Stimulated activated CD8-positive, alpha-beta memory T cell treated with anti-CD3 and anti-CD28 coated beads, Interleukin-4, amount 100 ng/mL, for 1 hour (primary cell): ENCODE measurements at places on chromosomes 2 and 18.

- peak; percentile 11 for DNase-seq
Measured at GRCh38 chr18:13813271-13813849, 10.6 kb upstream of the MC5R start.

DNA sequence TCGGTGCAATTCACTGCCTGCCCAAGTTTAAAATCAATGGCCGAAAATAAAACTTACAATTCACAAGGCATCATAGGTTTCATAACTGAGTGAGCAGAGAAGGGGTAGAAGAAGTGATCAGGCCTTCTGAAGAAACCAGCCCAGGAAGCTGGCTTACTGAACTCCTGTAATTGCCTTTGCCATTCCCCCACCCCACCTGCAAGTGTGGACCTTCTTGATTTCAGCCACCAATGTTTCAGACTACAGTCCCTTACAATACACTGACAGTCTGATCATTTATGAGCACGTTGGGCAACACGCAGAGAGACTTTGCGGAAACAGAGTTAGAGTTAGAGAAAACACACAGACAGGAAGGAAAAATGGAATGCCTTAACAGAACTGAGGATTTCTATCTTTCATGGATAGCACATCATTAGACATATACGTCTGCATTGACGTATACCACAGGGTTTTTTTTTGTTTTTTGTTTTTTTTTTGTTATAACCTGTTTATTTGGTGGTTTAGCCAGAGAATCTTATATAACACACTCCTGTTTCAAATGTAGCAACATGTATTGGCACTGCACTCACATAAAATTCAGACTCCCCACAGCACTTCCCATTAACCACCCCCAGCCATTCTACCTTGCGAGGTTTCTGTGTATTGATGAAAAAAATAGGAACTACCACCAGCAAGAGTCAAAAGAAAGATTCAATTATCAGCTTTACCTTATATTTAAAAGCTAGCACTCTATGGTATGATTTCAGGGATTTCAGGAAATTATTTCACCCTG lies 126.4 kb downstream of the CACNB4 start:
- DNase-seq, result no peak

DNA sequence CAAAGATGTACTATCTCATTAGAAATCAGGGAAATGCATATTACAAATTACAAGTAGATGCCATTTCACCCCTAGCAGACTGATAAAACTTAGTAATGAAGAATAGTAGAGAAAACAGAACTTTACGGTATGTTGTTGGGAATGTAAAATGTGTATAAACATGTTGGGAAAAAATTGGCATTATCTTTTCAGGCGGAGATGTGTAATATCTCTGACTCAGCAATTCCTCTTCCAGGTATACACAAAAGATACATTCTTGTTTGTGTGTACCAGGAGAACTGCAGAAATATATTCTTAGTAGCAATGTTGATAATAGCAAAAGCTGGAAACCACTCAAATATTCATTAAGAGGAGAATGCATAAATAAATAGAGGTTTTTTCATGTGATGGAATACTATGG lies 204.5 kb downstream of the LPIN1 start:
- no peak for DNase-seq

DNA sequence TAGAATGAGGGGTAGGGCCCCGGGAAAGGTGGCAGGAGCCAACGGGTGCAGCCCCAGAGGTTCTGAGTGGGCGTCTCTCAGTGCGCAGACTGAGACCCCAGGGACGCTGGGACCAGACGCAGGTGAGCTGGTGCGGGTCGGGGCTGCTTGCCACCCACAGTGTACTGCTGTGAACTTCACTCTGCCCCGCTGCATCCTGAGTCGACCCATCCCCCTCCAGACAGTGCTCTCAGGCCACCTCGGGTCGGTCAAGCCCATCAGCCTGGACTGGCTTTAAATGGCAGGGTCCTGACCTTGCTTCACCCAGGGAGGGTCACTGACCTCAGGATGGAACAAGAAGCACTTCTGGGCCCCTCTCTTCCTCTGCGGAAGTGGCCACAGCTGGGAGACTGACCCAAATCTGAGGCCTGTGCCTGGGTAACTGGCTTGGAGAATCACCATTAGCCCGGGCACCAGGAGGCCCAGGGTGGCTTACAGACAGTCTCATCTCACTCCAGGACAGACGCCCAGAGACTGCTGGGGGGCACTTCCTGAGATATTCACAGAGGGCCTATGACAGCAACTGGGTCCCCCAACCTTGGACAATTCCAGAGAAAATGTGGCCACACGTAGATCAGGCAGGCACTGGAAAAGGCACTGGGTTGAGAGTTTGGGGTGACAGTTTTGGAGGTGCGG lies 23.7 kb upstream of the BOK start:
- DNase-seq, result no peak

- no peak for DNase-seq
Measured at GRCh38 chr2:185967335-185967734, 228.7 kb downstream of the FSIP2 start.

- DNase-seq, result no peak
Measured at GRCh38 chr18:9013926-9014373, 88.5 kb upstream of the NDUFV2 start.

DNA sequence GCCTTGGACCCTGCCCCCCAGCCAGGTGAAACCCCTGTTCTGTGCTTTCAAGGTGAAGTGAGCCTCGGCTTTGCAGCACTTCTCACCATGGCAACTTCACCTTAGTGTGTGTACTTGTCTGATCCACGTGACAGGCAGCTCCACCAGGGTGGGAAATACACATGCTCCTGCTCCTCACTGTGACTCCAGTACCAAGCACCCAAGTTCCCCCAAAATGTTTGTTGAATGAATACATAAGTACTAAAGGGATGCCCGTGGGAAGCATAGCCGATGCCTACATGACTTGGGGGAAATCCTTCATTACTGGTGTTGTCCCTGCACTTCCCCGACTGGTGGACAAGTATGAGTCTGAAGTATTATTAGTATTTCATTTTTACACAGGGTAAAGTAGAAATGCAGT lies 41.8 kb upstream of the GBX2 start:
- no peak for DNase-seq

DNA sequence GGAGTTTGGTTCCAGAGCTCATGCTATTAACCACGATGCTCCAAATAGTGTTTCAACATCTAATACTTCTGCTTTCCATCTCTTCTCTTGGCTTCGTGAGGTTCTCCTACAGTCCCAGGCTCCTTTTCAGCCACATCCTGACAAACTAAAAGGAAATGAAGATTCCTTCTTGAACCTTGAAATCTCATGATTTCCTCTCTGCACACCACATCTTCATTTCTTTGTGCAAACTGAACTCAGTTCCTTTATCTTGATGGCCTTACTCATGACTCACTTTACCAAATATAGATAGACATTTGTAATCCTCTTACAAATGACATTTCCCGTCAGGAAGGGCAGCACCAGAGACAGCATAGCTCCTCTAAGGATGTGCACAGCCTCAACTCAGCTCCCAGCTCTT lies 50.0 kb upstream of the ITGA4 start:
- no peak for DNase-seq

- DNase-seq, result no peak
Measured at GRCh38 chr2:13230221-13230620, 513.5 kb downstream of the TRIB2 start.

GRCh38 chr2:41326851-41327250 lies 721.0 kb upstream of the PKDCC start:
- DNase-seq, result no peak

- DNase-seq, result no peak
Measured at GRCh38 chr2:226777611-226778010, 22.0 kb downstream of the IRS1 start.

GRCh38 chr2:74573747-74574562 lies 19.4 kb downstream of the DOK1 start:
- DNase-seq, result no peak

GRCh38 chr2:240851078-240851991 lies 17.3 kb upstream of the AGXT start:
- peak; percentile 74 for DNase-seq

- no peak for DNase-seq
Measured at GRCh38 chr2:41605311-41605710, 442.5 kb upstream of the PKDCC start.

GRCh38 chr2:180494286-180494685 lies 486.1 kb upstream of the UBE2E3 start:
- DNase-seq, result no peak

DNA sequence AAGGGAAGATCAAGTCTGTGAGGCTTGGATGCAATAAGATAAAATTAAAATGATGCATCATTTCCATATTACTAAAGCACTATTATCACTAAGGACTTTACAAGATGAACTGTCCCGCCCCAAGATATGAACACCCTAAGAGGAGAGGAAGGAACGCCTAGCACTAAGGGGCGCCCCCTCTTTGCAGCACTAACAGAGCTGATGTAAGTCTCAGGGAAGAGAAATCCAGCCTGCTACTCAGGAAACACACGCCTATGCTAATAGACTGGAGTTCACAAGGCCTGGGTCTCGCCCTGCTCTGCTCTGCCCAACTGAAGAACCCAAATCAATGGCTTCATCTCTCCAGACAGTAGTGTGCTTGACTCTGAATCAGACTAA lies 6.1 kb downstream of the INO80C start:
- no peak for DNase-seq

- no peak for DNase-seq
Measured at GRCh38 chr18:48297139-48297538, 112.0 kb downstream of the ZBTB7C start.

- no peak for DNase-seq
Measured at GRCh38 chr2:75324141-75324540, 124.8 kb upstream of the TACR1 start.

GRCh38 chr2:172555522-172556283 lies at the start of gene PDK1:
TSS of gene PDK1 (plus strand) at chr2:172556090. CDS start at chr2:172556151, 61 bp downstream.
- peak; percentile 64 for DNase-seq

GRCh38 chr2:109239720-109240119 lies 110.7 kb downstream of the SH3RF3 start:
- DNase-seq, result no peak

DNA sequence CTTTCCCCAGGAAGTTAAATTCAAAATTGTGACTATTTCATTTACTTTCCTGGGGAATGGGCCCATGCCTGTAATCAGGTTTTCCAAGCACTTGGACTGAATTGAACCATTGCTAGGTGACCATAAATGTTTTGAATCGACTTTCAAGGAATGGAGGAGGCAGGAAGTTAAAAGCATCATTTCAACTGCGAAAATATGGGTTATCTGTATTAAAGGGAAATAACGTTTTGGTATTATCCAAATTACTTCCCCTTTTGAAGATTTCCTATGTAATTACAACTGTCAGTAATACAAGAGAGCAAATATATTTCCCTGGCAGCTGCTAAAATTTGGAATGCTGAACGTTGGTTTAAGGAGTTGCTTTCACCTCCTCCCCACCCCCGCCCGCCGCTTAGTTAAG lies 19.0 kb downstream of the PNO1 start:
- no peak for DNase-seq

DNA sequence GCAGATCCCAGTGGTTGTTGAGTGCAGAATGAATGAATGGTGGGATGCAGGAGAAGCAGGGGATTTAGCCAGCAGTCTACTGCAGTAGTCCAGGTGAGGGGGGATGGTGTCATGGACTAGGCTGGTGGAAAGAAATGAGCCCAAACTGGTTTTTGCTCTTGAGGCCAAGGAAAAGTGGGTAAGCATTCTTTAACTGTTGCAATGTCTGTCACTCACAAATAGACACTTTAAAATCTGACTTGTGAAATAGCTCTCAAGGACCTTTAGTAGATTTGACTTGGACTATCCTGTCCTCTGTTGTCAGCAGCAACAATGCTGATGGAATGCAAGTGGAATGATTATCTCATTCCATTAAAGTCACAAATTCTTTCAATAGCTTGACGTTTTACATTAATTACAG lies 37.5 kb upstream of the STK17B start:
- DNase-seq, result no peak

GRCh38 chr18:48548921-48549320 lies 10.1 kb downstream of the CTIF start:
- DNase-seq, result no peak

GRCh38 chr18:31061945-31062344 lies 19.4 kb upstream of the DSC3 start:
- no peak for DNase-seq

GRCh38 chr2:199940373-199940772 lies 14.9 kb downstream of the TYW5 start:
- no peak for DNase-seq

DNA sequence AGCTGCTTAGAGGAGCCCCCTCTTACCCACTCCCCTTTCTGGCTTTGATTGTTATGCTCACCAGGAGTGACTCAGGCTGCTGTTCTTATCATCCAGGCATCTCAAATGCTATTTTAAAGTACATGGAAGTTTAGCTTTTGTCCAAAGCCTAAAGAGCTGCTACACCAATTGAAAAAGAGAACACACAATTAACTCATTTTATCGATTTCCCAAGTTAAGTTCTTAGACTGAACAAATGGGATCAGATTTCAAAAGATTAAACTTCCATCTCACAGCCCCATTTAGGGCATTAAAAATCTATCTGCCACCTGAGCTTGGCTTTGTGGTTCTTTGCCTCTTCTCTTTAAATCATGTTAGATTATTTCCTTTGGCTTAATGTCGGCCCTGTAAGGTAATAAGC lies 81.2 kb downstream of the MYO5B start:
- no peak for DNase-seq

- DNase-seq, result no peak
Measured at GRCh38 chr2:65329525-65329924, 101.9 kb downstream of the ACTR2 start.
